ENCODE measurements at places on chromosomes 6 and 20. TPM values are rescaled to one million over a fixed set of nuclear protein-coding genes. Genes with fewer than 3 reads are reported as not detected.

DNA sequence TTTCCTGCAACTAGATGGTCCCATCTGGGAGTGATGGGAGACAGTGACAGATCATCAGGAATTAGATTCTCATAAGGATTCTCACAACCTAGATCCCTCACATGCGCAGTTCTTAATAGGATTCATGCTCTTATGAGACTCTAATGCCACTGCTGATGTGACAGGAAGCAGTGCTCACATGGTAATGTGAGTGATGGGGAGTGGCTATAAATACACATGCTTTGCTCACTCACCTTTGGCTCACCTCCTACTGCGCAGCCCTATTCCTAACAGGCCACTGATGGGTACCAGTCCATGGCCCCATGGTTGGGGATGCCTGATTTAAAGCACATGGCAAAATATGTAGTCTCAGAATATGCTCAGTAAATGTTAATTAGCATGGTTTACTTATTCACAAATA lies 80.6 kb upstream of the MBOAT1 start:
- no peaks in the 10 kb centered on the region for H3K36me3 ChIP-seq
- H3K27ac ChIP-seq, result no peak overlapping the region
- H3K4me1 ChIP-seq, result no peaks in the 10 kb centered on the region

GRCh38 chr20:61117725-61118124 lies 134.3 kb upstream of the CDH4 start:
- DNase-seq, result no peak
- no peak overlapping the region for H3K27ac ChIP-seq
- H3K27me3 ChIP-seq, result no peaks in the 10 kb centered on the region
- no peaks in the 10 kb centered on the region for H3K36me3 ChIP-seq

DNA sequence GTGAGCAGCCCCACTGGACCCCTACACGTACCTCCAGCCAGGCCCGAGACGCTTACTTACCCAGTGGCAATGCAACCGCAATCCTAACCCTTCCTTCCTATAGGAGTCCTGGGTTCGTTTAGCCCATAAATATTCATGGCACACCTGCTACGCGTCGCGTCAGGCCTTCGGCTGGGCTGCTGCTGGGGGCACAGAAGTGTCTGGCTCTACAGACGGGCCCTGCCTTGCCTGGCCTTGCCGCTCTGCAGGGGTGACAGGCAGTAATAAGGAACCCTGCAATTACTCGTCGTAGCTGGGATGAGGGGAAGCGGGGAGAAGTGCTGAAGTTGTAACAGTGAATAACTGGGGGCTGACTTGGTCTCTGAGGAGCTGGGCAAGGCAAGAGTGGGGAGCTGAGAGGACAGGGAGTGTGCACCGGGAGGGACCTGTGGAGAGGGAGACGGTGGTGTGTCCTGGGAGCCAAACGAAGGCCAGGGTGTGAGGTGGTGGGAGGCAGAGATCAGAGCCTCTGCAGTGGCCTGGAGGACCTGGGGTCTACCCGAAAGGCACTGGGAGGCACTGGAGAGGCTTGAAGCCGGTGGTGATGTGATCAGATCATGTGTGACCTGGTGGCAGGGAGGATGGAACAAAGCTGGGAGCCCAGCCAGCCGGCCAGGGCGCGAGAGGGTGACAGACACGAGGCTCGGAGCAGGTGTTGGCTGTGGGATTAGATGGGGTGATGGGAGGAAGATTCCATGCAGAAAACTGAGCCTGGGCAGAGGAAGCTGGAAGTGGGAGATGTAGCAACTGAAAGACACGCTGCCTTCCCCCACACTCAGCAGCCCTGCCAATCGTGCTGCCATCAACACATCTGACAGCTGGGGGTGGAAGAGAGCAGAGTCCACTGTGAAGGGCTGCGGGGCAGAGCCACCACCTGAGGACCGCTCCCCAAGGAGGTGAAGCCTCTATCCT lies 36.4 kb downstream of the PSMG4 start:
- no peaks in the 10 kb centered on the region for H3K27me3 ChIP-seq
- no peak overlapping the region for H3K4me3 ChIP-seq
- H3K27ac ChIP-seq, result no peak overlapping the region

TINAG gene
- total RNA-seq, result not detected

GRCh38 chr6:41367700-41368099 lies 32.3 kb downstream of the NCR2 start:
- H3K27ac ChIP-seq, result no peak overlapping the region
- no peaks in the 10 kb centered on the region for H3K36me3 ChIP-seq
- no peak overlapping the region for H3K4me3 ChIP-seq
- peaks cover 71% of the 10 kb centered on the region for H3K27me3 ChIP-seq
- peaks cover 6% of the 10 kb centered on the region for H3K4me1 ChIP-seq

- H3K4me1 ChIP-seq, result no peaks in the 10 kb centered on the region
- no peak overlapping the region for H3K4me3 ChIP-seq
- DNase-seq, result no peak
Measured at GRCh38 chr6:1786455-1787453, 177.0 kb downstream of the FOXC1 start.

DNA sequence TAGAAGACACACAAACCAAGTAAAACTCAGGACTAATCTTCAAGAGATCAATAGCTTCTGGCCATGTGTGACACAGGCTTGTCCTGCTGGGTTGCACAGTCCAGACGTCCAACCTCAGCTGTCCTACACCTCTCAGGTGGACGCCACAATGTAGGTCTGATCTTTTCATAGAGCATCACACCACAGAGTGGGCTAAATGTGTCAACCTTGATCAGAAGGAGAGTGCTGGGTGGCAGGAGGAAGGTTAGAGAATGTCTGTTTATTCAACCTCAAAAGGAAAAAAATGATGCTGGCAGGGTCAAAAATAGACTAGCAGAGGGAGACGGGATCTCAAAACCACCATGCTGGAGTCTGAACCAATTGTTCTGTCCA lies 41.7 kb downstream of the GFOD1 start:
- peak overlapping the region; percentile 45 for H3K27ac ChIP-seq
- H3K36me3 ChIP-seq, result no peaks in the 10 kb centered on the region
- DNase-seq, result no peak
- no peak overlapping the region for H3K4me3 ChIP-seq
- H3K27me3 ChIP-seq, result no peaks in the 10 kb centered on the region

DNA sequence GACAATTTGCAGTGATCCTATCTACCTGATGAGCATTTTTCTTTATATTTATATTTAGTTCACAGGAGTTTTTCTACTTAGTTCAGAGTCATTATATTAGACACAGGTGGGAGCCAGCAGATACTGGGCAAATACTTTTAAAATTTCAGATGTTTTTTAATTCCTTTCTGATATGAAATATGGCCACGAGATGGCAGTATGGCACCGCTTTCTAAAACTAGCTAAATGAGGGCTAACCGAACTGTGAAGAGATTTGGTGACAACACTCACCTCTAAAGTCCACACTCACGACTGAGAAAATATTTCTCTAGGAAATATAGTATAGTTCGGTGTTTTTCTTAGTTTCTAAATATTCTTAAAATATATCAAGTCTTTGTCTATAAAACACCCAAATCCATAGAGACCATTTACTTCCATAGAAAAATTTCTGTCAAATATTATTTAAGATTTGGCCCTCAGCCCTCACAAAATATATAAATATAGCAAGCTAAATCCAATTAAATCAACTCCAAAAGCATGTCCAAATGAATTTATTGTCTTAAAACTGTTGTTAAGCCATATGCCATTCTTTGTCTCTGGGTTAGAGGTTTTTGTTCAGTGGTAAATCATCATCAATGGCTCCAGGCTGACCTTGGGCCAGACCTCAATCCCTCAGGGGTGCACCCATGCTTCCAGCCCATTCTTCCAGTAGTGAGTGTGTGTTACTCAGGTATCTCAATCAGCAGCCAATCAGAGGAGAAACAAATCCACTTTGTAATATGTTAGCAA lies 63.6 kb downstream of the HUS1B start:
- peak; percentile 70 for DNase-seq
- H3K4me1 ChIP-seq, result no peaks in the 10 kb centered on the region
- no peaks in the 10 kb centered on the region for H3K27me3 ChIP-seq
- H3K36me3 ChIP-seq, result peaks cover 4% of the 10 kb centered on the region
- H3K27ac ChIP-seq, result no peak overlapping the region

DNA sequence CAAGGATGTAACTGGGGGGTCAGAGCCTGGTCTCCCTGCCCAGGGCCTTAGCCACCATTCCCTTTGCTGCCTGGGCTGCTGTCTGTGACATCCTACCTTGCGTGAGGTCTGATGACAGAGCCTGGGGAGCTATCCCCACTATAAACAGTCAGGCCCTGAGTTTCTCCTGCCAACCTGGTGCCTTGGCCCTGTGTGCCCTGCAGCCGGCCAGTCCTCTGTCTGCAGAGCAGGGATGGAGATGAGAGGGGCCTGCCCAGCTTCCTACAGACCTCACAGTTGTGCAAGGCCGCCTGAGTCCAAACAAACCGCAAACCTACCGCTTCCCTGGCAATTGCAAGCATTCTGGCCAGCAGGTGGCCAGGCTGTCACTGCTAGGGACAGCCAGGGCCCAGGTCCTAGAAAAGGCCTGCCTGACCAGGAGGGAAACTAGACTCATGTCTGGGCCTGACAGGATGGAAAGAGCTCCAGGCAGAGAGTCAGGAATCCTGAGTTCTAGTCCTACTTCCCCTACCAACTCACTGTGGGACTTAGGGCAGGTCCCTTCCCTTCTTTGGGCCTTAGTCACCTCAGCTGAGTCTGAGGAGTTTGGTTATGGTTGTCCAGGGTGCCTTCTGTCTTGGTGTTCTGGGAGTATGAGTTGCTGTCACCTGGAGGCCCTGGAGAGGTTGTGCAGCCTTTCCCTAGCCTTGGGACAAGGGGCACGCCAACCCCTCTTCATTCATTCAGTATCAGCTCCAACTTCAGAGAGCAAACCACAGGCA lies 86.2 kb downstream of the VEGFA start:
- no peaks in the 10 kb centered on the region for H3K27me3 ChIP-seq
- peak; percentile 46 for DNase-seq
- H3K27ac ChIP-seq, result peak overlapping the region; percentile 22
- no peak overlapping the region for H3K4me3 ChIP-seq

- no peak overlapping the region for H3K4me3 ChIP-seq
- H3K27me3 ChIP-seq, result no peaks in the 10 kb centered on the region
- H3K36me3 ChIP-seq, result no peaks in the 10 kb centered on the region
- no peaks in the 10 kb centered on the region for H3K4me1 ChIP-seq
Measured at GRCh38 chr20:48564982-48565539, 262.7 kb downstream of the PREX1 start.

Data from cardiac muscle cell (in vitro differentiated cells and primary cell).